ENCODE measurements at places on chromosomes 7 and 10. TPM values are rescaled to one million over a fixed set of nuclear protein-coding genes. Genes with fewer than 3 reads are reported as not detected.

DNA sequence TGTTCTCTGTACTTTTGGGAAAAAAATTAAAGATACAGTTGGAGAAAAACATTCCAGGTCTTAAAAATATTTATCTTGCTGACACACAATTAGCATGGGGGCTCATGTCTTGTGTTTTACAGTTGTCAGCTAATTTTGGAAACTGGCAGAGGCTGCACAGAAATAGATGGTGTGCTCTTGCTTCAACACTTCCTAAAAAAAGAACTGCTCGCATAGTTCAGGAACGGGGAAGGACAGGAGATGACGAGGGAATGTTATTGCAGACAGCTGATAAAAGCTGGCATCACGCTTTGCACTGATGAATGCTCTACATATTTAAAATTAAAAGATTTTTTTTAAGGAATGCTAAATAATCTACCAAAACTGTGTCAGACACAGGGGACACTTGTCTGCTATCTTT is 103.5 kb upstream of the CELF2 start:
- no peak for DNase-seq

- no peak for DNase-seq
Observed at GRCh38 chr10:7506571-7506970, 95.7 kb upstream of the SFMBT2 start.

DNA sequence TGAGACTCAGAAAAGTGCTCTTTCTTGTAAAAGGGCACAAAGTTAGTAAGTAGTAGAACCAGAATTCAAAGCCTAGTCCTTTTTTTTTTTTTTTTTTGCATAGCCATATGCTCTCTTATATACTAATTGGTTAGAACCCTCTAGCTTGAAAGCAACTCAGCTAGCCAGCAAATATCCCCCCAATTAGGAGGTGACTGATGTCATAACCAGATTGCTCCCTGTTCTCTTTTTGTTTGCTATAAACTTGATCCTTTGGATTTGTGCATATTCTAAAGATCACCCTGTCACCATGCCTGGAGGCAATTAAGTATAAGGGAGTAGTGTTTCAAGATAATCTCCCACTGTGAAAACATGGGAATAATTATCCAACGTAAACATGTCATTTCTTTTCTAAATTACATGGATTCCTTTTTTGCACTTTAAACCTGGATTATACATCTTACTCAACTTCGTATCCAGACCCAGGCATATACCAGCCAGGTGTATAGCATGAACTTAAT is 963.4 kb downstream of the CNTNAP2 start:
- no peak for DNase-seq

DNA sequence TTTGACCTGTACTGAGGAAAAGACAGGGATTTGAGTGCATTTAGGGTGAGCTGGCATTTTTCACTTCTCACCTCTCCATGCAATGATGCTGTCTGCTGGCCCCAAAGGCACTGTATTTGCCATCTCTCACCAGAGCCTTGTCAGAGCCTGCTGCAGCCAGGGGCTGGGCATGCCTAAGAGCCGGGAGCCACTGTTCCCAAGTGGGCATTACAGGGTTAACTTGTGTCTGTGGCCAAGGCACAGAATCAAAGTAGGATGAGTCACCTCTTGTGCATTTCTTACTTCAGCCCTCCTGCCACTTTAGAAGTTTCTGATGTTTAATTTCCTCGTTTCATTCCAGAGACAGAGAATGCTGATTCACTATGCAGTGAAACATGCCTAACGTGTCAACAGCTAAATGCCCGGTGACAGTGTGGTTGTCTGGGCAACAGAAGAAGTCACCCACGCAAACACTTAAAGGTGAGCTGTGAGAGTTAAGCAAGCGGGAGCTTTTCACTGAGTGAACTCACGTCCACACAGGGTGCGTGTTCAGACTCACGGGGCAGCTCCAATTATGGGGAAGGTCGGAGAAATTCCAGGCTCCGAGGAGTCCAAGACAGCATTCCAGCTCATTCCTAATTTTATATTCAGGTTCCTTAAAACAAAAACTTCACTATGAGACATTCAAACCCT is 57.1 kb upstream of the IGFBP3 start:
- DNase-seq = peak; percentile 88

- no peak for DNase-seq
Observed at GRCh38 chr7:38319873-38320272, 46.4 kb upstream of the TARP start.

GRCh38 chr7:135664046-135664589 is 1.8 kb downstream of the STMP1 start:
- peak; percentile 30 for DNase-seq

- DNase-seq = no peak
Observed at GRCh38 chr7:1539882-1540775, 9.6 kb downstream of the MAFK start.

DNA sequence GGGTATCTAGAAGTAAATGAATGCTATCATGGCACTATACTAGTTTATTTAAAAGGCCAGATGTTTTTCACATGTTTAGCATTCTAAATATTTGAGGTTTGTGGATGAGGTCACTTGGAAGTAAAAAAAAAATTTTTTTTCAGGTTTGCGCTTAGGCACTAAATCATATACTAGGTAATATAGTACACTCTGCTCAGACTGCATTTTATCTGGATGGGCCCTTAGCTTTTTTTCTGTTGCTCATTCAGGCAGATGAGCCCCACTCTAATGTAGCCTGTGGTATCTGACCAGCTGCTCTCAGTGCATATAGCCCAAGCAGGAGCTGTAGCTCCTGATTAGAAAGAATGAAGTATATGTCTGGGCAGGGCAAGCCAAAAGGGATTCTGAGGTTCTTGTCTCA is 210.1 kb downstream of the AUTS2 start:
- peak; percentile 5 for DNase-seq

DNA sequence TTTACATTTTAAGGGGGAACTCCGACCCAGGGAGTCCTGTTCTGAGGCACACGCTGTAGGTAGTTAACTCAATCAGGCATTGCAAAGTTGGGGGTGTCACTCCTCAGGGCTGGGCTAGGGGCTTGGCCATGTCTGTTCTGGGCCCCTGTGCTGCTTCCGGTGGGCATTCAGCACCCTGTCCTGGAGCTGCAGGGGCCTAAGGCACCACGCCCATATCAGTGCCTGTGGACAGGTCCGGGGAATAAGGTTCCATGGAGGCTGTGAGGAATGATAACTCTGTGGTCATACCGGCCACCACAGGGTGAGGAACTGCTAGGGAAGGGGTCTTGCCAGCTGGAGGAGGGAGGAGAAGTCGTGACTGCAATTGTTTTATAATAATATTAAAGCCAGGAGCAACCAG is 539.1 kb upstream of the FOXK1 start:
- no peak for DNase-seq

PTPRN2 gene
- total RNA-seq = not detected

MAT1A gene
- total RNA-seq = not detected

Data from fibroblast of villous mesenchyme (primary cell).